ENCODE measurements at places on chromosomes 7 and 10.
A peak's percentile ranks its signal among the peaks of the same experiment; 100 is the strongest.

- peak; percentile 68 for DNase-seq
Measured at GRCh38 chr10:102643336-102644065, 778 bp upstream of the TRIM8 start.

- DNase-seq: no peak
Measured at GRCh38 chr10:107790271-107790670, 625.8 kb upstream of the SORCS1 start.

- DNase-seq: no peak
Measured at GRCh38 chr7:115462301-115463015, 540.6 kb downstream of the MDFIC start.

GRCh38 chr10:69721690-69722310 is 79.9 kb upstream of the COL13A1 start:
- no peak for DNase-seq

DNA sequence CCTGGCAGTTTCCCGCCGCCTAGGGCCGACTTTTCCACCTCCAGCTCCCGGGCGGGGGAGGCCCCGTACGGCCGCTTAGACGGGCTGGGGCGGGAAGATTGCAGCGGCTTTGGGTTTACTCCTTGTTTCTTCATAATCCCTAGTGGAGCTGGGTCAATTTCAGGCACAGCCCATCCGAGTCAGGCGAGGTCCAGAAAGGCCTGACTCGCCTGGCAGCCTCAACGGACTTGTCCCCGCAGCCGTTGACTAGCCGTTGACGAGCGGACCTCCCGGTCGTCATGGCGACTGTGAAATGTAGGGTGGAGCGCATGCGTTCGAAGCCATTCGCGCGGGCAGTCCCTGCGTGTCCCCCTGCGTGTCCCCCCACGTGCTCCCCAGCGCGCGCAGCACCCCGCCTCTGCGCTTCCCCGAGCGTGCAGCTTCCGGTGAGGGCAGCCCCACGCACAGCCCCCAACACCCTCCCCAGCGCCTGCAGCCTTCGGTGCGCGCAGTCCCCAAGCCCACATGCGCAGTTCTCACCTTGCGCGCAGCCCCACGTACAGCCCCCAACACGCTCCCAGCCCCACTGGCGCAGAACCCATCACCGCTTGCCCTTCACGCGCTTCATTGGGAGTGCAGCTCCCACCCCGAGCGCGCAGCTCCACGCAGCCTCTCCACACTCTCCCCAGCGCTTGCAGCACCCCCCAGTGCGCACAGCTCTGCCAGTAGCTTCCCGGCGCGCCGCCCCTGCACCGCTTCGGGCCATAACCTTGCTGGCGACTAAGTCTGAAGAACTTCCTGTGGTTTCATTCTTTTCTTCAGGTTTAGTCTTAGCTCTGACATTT is 67.8 kb downstream of the TBX20 start:
- DNase-seq: peak; percentile 12

DNA sequence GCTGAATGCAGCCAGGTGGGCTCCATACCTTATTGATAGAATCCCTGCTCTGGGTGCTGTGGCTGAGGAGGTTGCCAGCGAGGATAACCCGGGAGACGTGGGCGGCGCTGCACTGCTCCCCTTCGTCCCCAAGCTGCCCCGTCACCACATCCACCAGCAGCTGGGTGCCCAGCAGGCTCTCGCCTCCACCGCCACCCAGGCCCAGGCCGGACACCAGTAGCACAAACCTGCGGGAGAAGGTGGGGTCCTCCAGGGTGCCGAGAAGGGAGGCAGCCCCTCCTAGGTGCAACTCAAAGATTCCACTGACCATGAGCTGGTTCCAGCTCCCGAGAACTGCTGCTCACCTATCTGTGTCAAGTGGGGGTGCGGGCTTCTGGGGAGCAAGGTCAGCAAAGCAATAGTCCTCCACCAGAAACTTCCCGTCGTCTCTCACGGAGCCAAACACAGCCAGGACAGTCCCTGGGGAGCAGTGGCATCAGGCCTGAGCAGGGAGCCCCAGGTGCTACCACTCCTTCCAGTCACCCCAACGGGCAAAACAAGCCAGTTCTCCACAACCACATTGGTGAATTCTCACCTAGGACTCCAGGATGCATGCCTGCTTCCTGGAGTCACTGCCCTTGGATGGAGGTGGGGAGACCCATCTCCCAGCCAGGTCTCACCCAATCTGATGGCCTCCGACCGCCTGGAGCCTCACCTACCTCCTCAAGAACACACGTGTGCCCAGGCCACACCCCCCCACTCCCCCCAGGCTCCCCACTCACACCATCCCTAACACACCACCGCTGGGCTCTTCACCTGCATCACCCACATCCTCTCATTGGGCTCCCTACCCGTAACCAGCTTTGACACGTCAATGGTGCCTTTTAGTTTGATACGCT is 6.3 kb downstream of the POLD2 start:
- no peak for DNase-seq

- DNase-seq: no peak
Measured at GRCh38 chr7:104074529-104074928, 85.1 kb upstream of the RELN start.

- DNase-seq: no peak
Measured at GRCh38 chr7:155709453-155709852, 65.0 kb downstream of the RBM33 start.

DNA sequence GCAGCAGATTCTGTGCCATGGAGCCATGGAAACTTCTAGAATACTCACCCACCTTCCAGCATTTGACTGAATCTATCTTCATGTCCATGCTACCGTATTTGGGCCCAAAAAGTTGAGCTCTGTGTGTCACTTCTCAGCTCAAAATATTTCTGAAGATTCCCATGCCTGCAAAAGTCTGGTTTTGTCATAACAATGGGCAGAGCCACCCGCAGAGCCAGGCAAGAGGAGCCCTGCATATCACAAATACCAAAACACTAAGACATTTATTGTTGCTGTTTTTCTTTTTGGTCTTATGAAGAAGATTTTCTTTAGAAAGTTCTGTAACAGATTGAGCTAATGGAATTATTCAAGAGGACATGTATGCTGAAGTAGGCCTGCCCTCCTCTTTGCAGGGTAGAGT is 68.1 kb downstream of the PRTFDC1 start:
- no peak for DNase-seq

DNA sequence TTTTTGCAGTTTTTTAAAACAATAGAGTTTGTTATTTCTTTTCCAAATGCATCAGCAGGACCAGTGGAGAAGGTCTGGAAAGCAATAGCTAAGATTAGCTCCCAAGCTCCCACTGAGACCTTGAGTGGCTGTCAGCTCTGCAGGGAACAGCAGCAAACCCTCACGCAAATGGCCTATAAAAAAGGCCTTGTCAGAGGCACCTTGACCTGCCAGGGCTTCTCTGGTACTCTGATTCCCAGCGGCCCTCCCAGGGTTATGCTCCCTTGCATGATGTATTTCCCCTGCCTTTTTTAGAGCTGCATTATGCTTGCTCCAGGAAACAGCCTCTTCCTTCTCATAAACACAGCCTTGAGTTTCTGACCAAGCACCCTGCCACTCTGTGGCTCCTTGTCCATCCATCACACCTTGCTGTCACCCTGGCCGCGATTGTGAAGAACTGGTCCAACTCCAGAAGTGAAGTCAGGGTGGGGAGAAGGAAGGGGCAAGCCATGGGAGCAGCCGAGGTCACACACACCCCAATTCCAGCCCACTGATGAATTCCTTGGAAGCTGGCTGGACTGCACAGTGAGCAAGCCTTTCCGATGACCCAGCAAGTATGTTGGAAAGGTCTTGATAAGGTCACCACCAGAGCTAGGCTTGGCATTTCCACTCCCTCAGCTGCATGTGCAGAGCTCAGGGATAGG is 35.3 kb upstream of the NKX2-3 start:
- DNase-seq: no peak

GRCh38 chr7:27423290-27423689 is 180.7 kb downstream of the EVX1 start:
- no peak for DNase-seq

- DNase-seq: no peak
Measured at GRCh38 chr10:13801156-13801906, 214.6 kb downstream of the PRPF18 start.

GRCh38 chr10:119871881-119872609 is 598 bp downstream of the MCMBP start:
- peak; percentile 66 for DNase-seq

DNA sequence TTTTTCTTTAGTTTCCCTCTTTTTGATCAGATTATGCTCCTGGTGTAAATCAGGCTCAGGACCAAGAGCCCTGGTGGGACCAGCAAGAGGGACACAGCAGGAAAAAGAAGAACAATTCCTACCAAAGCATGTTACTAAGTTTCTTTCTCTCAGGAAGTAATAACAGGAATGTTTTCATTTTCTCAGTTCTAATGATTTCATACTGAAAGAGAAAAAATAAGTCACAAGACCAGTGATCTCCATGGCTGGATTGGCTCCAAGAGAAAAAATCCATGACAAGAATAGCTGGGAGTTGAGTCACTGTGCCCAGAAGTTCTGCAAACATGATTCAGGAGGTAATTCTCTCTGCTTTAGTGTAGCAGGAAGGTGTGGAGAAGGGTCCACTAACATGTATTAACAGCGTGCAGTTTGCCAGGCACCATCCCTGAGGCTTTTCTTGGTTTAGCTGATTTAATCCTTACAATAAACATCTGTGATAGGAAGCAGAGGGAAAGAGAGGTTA is 23.8 kb upstream of the IFIT2 start:
- no peak for DNase-seq

DNA sequence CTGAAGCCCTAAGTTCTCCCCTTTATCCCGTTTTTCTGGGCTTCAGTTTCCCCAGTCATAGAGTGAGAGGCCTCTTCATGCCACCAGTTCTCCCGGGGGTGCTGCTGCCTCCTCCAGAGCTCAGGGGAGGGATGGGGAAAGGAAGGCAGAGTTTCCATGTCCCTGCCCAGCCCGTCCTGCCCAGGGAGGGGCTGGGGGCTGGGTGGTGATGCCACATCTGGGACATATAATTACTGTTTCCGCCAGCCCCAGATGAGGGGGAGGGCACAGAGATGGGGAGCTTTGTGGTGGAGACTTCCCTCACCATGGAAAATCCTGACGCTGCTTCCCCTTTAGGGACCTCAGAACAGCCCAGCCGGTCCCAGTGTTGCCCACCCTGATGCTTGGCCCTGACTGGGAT is 4.1 kb downstream of the AQP1 start:
- no peak for DNase-seq

- DNase-seq: no peak
Measured at GRCh38 chr10:120803972-120804371, 47.2 kb upstream of the WDR11 start.

GRCh38 chr10:37495415-37495814 is 362.0 kb downstream of the ZNF248 start:
- no peak for DNase-seq

GRCh38 chr10:4888236-4888635 is 62.2 kb downstream of the AKR1E2 start:
- no peak for DNase-seq

DNA sequence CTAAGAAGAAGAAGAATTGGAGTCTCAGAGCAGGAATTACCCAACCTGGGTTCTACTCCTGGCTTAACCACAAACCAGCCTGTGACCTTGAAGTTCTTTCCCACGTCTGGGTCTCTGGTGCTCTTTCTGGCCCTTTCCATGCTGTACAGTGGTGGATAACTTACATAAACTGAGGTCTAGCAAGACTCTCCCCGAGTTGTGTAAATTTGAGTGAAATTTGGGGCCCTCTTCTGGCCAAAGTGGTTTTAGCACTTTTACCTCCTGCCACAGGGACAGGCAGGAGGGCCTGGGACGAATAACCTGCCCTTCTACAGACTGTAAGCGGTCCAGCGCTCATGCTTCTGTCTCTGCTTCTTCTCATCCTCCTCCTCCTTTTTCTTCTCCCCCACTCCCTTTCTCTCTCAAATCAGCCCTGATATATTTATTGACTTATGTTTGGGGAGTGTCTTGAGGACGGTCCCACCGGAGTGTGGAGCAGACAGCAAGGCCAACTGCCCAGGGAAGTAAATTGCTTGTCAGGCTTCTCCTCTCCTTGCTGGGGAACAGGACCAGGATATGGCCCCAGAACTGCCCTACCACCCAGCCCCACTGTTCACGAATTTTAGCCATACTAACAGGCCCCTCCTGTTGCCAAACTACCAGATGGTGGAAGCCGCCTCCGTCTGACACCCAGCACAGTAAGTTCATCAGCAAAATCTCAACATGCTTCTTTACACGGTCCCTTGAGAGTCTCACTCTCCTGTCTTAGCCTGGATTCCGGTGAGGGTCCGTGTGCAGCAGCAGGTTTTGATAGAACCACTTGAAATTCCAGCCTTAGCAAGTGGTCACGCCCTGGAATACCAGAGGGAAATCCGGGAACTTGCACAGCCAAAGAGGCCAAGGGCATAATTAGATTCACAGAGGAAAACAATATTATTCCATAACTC is 4.0 kb upstream of the SH3PXD2A start:
- peak; percentile 55 for DNase-seq

- DNase-seq: no peak
Measured at GRCh38 chr7:18520450-18521235, 25.1 kb downstream of the HDAC9 start.

DNA sequence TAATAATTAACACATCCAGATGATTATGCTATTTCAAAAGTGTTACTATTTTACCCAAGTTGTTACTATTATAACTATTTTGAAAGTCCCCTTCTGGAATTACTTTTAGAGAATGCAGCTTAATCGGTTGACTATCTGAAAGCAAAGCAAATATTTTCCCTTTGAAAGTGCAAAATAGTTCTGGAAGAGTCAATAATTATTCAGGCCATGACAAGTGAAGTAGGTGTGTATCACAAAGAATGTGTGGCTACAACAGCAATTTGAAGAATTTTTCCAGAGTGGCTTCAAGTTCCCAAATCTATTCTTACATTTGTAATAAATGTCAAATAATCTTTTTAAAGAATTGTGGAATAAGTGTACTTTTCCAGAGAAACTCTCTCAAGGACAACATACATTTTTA is 42.8 kb downstream of the RNLS start:
- DNase-seq: no peak

- DNase-seq: no peak
Measured at GRCh38 chr10:94465684-94466083, 63.3 kb downstream of the TBC1D12 start.

- DNase-seq: no peak
Measured at GRCh38 chr10:110215286-110216170, 8.1 kb downstream of the MXI1 start.

DNA sequence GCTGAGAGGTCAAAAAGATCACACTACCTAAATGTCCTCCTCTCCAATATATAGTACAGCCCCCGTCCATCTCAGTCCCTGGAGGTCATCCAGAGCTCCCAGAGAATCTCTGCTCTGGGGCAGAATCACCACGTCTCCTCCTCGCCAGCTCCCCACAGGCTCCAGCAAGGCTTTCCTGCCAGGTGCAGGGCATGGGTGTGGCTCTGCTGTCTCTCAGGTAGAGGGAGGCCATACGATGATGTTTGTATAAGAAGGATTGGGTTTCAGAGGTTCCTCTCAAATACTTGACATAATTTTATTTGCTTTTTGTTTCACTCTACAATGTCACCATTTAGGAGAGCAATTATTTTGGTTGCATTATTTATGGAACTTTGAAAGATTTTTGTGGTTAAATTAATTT is 98.3 kb upstream of the PRSS58 start:
- no peak for DNase-seq

- DNase-seq: no peak
Measured at GRCh38 chr10:5904227-5904626, 14.2 kb downstream of the FBH1 start.

DNA sequence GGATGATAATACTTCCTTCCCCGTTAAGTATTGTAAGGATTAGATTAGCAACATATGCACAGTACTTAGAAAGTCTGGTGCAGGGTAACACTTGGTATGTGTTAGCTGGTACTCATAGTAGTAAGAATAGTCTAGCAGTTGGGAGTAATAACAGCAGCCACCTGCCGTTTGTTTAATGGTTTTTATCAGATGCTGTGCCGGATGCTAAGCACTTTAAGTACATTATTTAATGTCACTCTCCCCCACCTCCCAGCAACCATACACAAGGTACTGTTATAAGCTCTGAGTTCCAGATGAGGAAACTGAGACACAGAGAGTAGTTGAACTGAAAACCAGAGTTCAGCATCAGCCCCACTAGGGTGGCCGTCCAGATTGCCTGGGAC is 60.1 kb downstream of the ZMIZ1 start:
- DNase-seq: no peak

Measured in stimulated activated naive CD8-positive, alpha-beta T cell treated with anti-CD3 and anti-CD28 coated beads, Interleukin-15, Interleukin-2, amounts not matched to agents 100 U/mL and 50 U/mL, for 24 hours (primary cell).